CD4-positive, alpha-beta T cell (primary cell): ENCODE measurements at places on chromosomes 11 and 22.
A peak's percentile ranks its signal among the peaks of the same experiment; 100 is the strongest.

GRCh38 chr11:123430721-123431497, 840 bp downstream of the GRAMD1B start:
- DNase-seq = peak; percentile 49

GRCh38 chr22:49535126-49535525, 292.5 kb downstream of the BRD1 start:
- DNase-seq = no peak

GRCh38 chr22:19325296-19325948, 33.9 kb upstream of the CLTCL1 start:
- DNase-seq = no peak

GRCh38 chr11:87634331-87634730, 540.9 kb downstream of the RAB38 start:
- DNase-seq = no peak

GRCh38 chr11:123416566-123416965, 13.5 kb upstream of the GRAMD1B start:
- DNase-seq = no peak

GRCh38 chr11:2424811-2425495, 19.4 kb downstream of the TRPM5 start:
- DNase-seq = no peak

GRCh38 chr22:35582861-35583670, 34.1 kb downstream of the MB start:
- peak; percentile 42 for DNase-seq

DNA sequence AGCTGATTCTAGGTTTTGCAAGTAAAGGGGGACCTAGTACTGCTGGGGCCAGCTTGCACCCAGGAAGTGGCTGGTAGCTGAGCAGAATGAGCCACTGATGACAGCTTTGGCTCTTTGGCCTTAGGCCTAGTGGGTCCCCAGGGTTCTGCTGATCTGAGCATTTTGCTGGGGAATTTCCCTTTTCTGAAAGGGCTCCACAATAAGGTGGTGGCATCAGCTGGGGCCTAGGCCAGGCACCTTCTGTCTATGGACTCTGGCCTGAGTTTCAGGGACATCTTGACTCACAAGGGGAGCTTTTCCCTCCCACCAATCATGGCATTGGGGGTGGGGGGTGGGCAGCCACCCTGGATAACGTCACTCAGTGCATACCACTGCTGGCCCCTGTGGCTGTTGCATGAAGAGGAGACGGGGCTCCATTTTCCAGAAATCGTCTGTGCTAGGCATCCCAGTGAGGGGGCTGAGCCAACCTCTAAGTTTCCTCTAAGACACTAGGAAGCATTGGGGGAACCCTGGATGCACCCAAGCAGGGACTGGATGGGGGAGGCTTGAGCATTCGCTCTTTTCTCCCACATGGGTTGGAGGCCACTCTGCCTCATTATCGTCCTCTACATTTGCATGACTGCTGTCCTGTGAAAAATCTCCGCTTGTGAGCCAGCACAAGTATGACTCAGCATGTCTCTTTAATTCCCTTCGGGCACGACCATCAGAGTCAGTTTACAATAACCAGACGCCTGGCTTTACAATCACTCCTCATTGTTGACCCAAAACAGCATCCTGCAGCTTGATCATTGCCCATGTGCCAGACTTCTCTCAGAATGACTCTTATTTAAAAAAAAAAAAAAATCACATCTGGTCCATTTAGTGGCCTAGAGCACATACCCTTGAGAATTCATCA, 145.0 kb upstream of the THY1 start:
- no peak for DNase-seq

DNA sequence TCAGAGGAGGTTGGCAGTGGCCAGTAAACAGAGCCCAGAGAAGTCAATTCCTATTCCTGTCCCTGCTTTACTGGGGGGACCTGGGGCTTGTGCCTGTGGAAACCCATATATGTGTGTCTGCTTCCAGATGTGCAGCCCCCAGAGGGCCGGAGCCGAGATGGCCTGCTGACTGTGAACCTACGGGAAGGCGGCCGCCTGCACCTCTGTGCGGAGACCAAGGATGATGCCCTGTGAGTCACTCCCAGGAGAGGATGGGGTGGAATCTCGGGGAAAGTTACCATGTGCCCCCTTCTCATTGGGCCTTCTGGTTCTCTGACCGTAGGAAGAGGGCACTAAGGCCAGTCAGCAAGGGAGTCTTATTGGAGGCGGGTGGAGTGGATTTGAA, 5.3 kb downstream of the PLEKHB1 start:
- DNase-seq = no peak

DNA sequence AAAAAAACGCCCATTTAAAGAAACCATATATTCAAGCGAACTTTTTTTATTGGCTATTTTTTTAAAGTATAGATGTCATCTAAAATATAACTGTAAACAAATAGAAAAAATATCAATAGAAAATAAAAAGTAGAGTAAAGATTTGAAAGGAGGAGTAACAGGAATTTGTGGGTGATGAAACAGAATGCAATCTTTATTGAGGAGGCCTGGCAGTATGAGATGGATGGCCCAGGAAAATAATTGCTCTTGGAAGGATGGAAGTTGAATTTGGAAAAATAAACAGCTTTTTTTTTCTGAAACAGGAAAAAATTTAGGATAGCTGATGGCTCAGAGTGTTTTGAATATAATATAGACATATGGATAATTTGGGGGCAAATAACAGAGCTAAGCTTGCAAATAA, 219.0 kb downstream of the CASP12 start:
- no peak for DNase-seq

DNA sequence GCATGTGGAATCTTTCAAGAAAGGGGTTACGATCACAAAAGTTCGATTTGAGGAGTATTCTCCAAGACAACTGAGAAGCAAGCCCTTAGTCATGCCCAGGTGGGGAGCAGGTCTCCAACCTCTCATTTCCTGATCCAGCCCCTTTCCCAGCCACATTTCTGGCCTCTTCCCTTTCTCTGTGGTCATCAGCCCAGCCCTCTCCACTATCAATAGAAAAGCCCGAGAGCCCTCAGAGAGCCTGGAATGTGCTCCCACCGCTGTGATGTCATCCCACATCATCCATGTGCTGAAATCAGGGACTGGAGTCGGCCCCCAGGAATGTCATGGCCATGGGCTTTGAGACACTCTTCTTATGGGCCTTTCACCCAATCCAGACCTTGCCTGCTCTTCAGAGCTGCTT, 62.6 kb downstream of the KCNJ1 start:
- DNase-seq = no peak

- no peak for DNase-seq
These were observed 6.0 kb downstream of the KBTBD4 start for GRCh38 chr11:47572715-47573255.

- no peak for DNase-seq
These were observed 9.9 kb upstream of the GAL start for GRCh38 chr11:68674461-68674860.

DNA sequence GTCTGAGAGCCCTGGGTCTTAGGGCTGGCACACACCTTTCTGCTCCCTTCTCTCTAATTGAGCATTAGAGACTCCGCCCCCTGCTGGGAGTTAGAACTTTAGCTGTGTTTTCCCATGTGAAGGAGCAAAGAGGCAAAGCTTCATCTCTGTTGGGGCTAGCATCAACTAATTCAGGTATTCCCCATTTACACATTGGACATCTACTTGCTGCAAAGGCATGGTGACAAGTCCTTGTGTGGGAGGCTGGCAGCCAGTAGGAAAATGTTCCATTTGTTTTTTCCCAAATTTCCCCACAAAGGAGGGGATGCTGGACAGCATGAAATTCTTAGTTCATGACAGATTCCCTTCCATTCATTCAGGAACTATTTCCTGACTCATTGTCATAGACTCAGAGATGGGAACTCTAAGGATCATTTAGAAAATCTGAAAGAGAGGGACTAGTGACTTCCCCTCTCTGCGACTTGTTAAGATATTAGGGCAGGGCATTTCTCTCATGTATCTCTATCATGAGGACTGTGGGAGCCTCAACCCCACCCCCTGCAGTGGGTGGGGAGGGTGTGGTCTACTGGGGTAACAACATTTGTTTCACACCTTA, 3.6 kb downstream of the CD44 start:
- DNase-seq = no peak
